ENCODE measurements at places on chromosomes 2 and 18.
A peak's percentile ranks its signal among the peaks of the same experiment; 100 is the strongest.

DNA sequence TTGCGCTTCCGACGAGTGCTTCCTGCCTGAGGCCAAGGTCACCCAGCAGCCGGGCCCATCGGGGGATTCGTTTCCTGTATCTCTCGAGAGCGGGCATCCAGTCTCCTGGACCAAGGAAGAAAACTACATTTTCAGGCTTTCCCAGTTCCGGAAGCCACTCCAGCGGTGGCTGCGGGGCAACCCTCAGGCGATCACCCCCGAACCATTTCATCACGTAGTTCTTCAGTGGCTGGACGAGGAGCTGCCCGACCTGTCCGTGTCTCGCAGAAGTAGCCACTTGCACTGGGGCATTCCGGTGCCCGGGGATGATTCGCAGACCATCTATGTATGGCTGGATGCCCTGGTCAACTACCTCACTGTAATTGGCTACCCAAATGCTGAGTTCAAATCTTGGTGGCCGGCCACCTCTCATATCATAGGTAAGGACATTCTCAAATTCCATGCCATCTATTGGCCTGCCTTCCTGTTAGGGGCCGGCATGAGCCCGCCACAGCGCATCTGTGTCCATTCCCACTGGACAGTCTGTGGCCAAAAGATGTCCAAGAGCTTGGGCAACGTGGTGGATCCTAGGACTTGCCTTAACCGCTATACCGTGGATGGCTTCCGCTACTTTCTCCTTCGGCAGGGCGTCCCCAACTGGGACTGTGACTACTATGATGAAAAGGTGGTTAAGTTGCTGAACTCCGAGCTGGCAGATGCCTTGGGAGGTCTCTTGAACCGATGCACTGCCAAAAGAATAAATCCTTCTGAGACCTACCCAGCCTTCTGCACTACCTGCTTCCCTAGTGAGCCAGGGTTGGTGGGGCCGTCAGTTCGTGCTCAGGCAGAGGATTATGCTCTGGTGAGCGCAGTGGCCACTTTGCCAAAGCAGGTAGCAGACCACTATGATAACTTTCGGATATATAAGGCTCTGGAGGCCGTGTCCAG, 1.0 kb downstream of the MARS2 start:
- peaks cover 15% of the 10 kb centered on the region for H3K4me1 ChIP-seq
- H3K27me3 ChIP-seq, result no peaks in the 10 kb centered on the region
- peak overlapping the region; percentile 98 for H3K4me3 ChIP-seq
- no peak for DNase-seq

- H3K27me3 ChIP-seq, result no peaks in the 10 kb centered on the region
- no peak overlapping the region for H3K27ac ChIP-seq
- no peak overlapping the region for H3K4me3 ChIP-seq
- DNase-seq, result no peak
- H3K4me1 ChIP-seq, result no peaks in the 10 kb centered on the region
- no peaks in the 10 kb centered on the region for H3K36me3 ChIP-seq
Observed at GRCh38 chr2:239238381-239238780, 162.4 kb downstream of the HDAC4 start.

GRCh38 chr2:85540133-85540648, 1.2 kb downstream of the MAT2A start:
- H3K4me3 ChIP-seq, result peak overlapping the region; percentile 100
- no peaks in the 10 kb centered on the region for H3K27me3 ChIP-seq
- peaks cover 38% of the 10 kb centered on the region for H3K4me1 ChIP-seq
- peaks cover 49% of the 10 kb centered on the region for H3K36me3 ChIP-seq

DNA sequence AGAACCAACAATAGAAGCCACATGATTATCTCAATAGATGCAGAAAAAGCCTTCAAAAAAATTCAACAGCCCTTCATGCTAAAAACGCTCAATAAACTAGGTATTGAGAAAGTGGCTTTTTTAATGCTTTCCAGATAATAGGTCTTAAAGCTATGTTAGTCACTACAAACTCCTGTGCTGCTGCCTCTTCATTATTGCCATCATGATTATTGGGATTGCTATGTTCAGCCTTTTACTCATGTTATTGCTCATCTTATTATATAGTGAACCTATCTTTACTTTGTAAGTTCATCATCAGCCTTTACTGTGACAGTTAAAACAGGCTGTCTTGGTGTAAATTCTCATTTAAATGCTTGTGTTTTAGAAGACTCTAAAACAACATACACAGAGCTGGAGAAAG, 1557.2 kb upstream of the ZEB2 start:
- H3K27me3 ChIP-seq, result no peaks in the 10 kb centered on the region
- H3K36me3 ChIP-seq, result no peaks in the 10 kb centered on the region
- DNase-seq, result no peak

- H3K36me3 ChIP-seq, result peaks cover 41% of the 10 kb centered on the region
- DNase-seq, result no peak
- H3K4me1 ChIP-seq, result no peaks in the 10 kb centered on the region
- no peak overlapping the region for H3K27ac ChIP-seq
- no peak overlapping the region for H3K4me3 ChIP-seq
- H3K27me3 ChIP-seq, result no peaks in the 10 kb centered on the region
Observed at GRCh38 chr2:15630121-15630977, 38.7 kb downstream of the DDX1 start.

DNA sequence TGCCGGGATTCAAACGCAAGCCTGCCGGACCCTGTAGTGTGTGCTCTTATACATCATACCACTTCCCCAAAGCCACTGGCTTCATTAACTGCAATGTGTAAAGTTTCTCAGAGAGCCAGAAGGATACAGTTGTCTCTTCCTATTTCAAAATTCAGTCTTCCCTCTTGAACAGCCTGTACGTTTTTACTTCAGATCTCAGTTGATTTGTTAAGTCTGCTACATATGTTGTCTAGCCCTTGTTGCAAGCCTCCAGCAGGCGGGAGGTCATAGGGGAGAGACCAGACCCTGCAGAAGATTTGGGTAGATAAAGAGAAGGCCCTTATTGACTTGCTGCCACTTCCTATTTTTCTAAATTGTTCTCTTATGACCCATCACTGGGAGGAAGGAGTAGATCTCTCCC, 56.2 kb downstream of the ARHGEF33 start:
- DNase-seq, result no peak
- H3K27me3 ChIP-seq, result no peaks in the 10 kb centered on the region
- H3K4me3 ChIP-seq, result no peak overlapping the region
- H3K27ac ChIP-seq, result no peak overlapping the region
- peaks cover 21% of the 10 kb centered on the region for H3K4me1 ChIP-seq

DNA sequence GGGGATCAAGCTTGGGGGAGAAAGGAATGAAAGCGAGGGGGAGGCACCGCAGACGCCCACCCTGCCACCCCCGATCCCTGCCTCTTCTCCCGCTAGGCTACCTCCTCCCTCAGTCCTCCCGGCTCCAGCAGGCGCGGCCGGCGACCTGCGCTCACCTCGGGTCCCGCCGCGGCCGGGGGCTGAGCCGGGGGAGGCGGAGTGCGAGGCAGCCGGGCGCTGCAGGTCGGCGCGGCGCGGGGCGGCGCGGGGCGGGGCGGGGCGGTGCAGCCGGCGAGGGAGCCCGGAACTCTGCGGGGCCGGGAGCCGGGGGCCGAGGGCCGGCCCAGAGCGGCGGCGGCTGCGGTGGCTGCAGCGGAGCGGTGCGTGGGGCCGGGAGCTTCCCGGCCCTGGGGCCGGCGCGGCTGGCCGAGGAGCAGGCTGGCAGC, 477 bp downstream of the ACVR1 start:
- H3K4me3 ChIP-seq, result peak overlapping the region; percentile 59
- H3K27ac ChIP-seq, result no peak overlapping the region
- DNase-seq, result no peak
- no peaks in the 10 kb centered on the region for H3K27me3 ChIP-seq

DNA sequence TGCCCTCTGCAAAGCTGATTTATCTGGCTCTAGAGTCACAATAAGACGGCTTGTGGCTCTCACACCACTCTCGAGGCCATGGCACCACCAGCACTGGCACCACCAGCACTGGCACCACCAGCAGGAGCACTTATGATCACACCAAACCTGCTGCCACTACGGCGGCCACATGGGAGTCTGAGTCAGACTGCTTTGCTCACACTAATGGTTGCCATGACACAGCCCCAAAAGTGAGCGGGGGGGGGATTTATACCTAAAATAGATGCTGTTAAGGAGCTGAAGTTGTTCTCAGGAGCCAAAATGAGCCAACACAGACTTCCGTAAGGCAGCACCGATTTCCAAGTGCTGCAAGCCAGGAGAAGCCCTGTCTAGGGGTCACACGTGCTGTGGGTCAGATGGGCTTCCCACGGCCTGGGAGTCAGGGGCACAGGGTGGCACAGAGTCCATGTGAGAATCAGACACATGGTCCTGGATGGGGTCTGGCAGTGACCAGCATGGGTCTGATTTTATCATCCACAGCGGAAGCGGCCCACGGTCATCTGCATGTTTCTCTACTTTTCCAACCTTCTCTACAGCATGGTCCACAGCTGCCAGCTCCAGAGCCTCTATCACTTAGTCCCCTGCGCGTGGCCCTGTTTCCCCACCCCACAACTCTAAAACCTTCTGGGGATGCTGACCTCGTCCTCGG, 16.7 kb downstream of the DNMT3A start:
- H3K4me1 ChIP-seq, result no peaks in the 10 kb centered on the region
- H3K27me3 ChIP-seq, result no peaks in the 10 kb centered on the region
- no peaks in the 10 kb centered on the region for H3K36me3 ChIP-seq

DNA sequence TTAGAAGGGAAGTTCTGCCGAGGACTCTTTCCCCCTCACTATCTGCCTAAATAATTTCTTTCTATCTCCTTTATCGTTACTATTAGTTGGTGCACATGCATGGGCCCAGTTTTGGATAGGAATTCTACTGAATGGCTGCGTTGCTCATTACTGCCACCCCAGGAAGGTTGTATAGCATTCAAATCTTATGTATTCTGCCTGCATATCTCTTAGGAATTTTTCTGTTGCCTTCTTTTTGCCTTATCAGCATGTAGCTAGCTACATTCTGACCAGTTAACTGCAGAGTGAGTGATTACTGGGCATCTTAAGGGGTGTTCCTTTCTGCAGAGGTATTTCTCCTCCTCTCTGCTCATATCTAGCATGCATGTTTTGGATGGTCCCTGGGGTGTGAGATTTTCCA, 239.6 kb downstream of the TDRD15 start:
- DNase-seq, result no peak
- H3K4me3 ChIP-seq, result no peak overlapping the region
- H3K4me1 ChIP-seq, result no peaks in the 10 kb centered on the region
- H3K27ac ChIP-seq, result no peak overlapping the region
- H3K36me3 ChIP-seq, result no peaks in the 10 kb centered on the region
- H3K27me3 ChIP-seq, result no peaks in the 10 kb centered on the region

GRCh38 chr2:85549826-85550225, 10.9 kb downstream of the MAT2A start:
- H3K36me3 ChIP-seq, result 0 out of 2 replicates have a peak, but pooled peaks cover 11% of the 10 kb centered on the region
- H3K4me1 ChIP-seq, result no peaks in the 10 kb centered on the region
- H3K27ac ChIP-seq, result no peak overlapping the region
- no peak overlapping the region for H3K4me3 ChIP-seq
- no peak for DNase-seq

- no peaks in the 10 kb centered on the region for H3K27me3 ChIP-seq
- H3K4me1 ChIP-seq, result no peaks in the 10 kb centered on the region
- no peak for DNase-seq
- H3K36me3 ChIP-seq, result no peaks in the 10 kb centered on the region
Observed at GRCh38 chr18:45228796-45229388, 386.4 kb upstream of the SLC14A2 start.

GRCh38 chr2:8608411-8608954, 73.4 kb upstream of the ID2 start:
- no peaks in the 10 kb centered on the region for H3K36me3 ChIP-seq
- H3K27ac ChIP-seq, result no peak overlapping the region
- H3K27me3 ChIP-seq, result peaks cover 92% of the 10 kb centered on the region
- H3K4me3 ChIP-seq, result no peak overlapping the region
- DNase-seq, result no peak

DNA sequence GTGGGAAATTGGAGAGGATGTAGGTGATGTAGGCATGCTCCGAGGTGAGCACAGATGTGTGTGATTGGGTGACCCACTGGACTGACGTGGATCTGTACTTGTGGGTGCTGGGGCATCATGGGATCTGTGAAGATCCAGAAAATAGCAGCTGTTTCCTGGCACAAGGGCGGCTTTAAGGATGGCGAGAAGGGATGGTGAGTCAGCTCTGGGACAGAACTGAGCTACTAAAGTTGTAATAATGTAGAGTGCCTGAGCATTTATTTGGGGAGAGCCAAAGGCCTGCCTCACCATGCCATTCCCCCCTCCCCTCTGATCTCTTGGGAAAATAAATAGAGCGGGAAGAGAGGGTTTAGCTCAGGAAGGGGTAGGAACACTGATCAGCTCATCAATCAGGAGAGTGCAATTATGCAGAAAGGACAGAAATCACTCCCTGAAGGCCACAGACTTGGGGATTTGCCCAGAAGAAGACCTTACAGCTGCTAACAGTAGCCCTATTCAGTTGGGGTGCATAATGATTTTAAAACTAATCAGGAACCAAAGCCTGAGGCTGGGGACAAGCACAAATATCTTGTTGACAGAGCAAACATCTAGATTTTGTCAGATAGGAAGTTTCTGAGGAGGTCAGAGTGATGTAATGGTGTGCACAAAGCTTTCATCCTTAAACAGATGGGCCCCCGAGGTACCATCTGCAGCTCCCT, 30.3 kb downstream of the TANC1 start:
- H3K4me3 ChIP-seq, result no peak overlapping the region
- DNase-seq, result no peak
- peaks cover 47% of the 10 kb centered on the region for H3K4me1 ChIP-seq
- no peaks in the 10 kb centered on the region for H3K27me3 ChIP-seq
- no peaks in the 10 kb centered on the region for H3K36me3 ChIP-seq

GRCh38 chr2:47653902-47654789, 128.8 kb upstream of the MSH6 start:
- peaks cover 41% of the 10 kb centered on the region for H3K4me1 ChIP-seq
- 0 out of 2 replicates have a peak overlapping the region, but pooled peaks have one; percentile 5 for H3K27ac ChIP-seq
- no peaks in the 10 kb centered on the region for H3K27me3 ChIP-seq

DNA sequence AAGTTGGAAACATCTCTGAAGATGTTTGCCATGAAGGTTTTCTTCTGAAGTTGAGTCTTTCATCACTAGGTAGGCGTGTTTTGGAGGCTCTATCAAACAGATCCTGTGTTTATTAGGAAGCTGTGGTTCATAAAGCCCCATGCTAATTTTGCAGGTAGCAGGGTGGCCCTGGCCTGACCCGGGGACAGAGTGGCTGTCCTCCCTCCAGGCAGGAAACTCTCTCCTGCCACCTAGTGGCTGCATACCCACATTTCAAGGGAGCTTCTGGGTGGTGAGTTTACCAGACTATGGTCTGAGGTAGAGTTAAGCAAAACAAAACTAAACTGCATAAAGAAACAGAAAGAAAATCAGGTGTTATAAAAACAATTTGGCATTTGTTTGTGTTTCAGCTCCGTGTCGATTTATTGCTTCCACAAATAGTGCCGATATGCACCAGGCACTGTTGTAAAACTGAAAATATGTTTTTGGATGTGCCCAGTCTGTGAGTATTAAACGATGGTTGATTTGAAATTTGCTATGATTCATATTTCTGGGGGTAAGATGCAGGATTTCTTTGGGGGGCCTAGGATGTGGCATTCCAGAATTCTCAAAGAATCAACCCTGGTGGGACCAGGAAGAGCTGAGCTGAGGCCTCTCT, 26.0 kb upstream of the IL37 start:
- H3K4me1 ChIP-seq, result peaks cover 19% of the 10 kb centered on the region
- peak; percentile 56 for DNase-seq
- no peak overlapping the region for H3K4me3 ChIP-seq
- H3K36me3 ChIP-seq, result no peaks in the 10 kb centered on the region
- H3K27ac ChIP-seq, result no peak overlapping the region
- H3K27me3 ChIP-seq, result no peaks in the 10 kb centered on the region
